ENCODE measurements at places on chromosomes 16 and 17.
A peak's percentile ranks its signal among the peaks of the same experiment; 100 is the strongest.

- peak; percentile 60 for DNase-seq
Observed at GRCh38 chr17:30300818-30301217, 9.1 kb upstream of the BLMH start.

- DNase-seq: no peak
Observed at GRCh38 chr16:986925-987582, 5.5 kb downstream of the SOX8 start.

DNA sequence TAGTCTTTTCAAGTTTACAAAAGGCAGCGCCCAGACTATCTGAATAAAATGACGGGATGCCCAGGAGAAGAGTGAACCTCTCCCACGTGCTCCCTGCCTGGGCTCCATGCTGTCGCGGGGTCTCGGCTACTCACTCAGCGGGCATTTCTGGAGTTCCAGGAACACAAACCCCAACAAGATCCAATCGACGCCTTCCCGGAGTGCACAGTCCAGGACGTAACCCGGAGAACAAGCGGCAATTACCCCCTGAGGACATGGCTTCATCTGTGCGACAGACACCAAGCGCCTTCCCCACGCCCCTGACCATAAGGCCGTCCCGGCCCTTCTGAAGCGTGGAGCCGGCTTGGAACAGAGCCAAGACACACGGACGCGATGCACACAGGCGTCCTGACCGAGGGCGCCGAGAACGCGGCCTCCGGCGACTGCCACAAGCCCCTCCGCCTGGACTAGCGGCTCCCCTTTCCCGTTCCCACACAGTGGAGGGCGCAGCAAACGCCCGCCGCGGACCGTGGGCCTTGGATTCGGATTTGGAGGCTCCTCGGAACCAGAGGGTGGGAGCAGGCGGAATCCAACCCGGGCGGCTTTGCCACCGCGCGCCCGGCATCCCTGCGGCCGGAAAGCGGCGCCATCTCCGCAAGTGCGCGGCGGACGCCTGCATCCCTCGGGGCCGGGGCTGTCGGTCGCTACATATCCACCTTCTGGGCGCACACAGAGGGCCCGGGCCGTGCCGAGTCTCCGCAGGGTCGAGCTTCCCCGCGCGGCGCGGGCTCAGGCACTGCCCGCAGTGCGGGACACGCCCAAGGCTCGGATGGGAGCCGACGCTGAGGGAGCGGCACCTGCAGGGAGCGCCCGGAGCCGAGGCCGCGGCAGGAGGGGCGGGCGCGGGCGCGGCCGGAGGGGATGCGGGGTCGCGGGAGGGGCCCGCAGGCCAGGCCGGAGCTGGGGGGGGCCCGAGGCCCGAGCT is 725 bp downstream of the ABCA3 start:
- peak; percentile 9 for DNase-seq

- no peak for DNase-seq
Observed at GRCh38 chr16:84999857-85000480, 11.4 kb downstream of the ZDHHC7 start.

GRCh38 chr17:61251939-61252865 is 147.4 kb upstream of the TBX2 start:
- DNase-seq: peak; percentile 29

- no peak for DNase-seq
Observed at GRCh38 chr16:17362183-17362582, 108.6 kb downstream of the XYLT1 start.

DNA sequence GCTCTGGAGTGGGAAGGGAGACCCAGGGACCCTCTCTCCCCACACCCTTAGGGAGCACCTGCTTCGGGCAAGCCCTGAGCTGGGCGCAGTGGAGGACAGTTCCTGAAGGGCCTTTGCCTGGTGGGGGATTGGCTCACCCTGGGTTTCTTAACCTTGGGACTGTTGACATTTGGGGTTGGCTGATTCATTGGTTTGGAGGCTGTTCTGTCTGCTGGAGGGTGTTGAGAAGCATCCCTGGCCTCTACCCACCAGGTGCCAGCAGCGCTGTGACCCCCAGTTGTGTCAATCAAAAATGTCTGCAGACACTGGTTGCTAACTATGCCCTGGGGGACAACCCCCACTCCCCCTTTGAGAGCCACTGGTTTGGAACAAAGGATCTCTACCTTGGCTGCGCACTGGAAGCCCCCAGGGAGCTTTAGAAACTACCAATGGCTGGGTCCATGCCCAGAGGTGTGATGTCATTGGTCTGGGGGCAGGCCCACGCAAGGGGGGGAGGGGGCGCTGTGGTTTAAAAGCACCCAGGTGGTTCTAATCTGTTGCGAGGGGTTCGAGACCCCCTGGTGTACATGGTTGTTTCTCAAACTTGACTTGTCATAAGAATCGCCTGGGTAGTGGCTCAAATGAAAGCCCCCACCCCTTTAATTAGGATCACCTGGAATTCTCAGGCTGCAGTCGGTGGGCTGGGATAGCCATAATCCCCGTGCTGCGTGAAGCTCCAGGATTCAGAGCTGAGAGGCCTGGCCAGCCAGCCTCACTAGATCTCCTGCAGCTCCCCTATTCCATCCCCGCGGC is 151.9 kb upstream of the GSE1 start:
- DNase-seq: peak; percentile 23

DNA sequence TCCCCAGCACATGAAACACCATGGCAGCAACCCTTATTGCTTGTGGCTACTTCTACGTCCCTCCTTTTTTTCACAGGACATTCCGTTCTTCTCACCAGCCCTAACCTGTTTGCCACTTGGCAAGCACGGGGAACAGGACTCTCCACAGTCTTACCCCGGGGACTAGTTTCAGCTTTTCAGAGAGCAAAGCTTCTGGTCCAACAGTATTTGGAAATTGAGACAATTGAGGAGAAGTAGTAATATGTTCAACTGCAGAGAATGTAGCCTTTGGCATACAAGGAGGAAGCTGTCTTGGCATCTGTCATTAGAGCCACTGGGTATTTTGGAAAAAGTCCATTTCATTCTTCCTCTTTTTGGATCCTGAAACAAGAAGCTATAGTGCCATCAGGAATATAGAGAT is 65.7 kb downstream of the MAP2K6 start:
- DNase-seq: peak; percentile 79

- DNase-seq: no peak
Observed at GRCh38 chr17:19799796-19800195, 51.7 kb upstream of the ALDH3A1 start.

DNA sequence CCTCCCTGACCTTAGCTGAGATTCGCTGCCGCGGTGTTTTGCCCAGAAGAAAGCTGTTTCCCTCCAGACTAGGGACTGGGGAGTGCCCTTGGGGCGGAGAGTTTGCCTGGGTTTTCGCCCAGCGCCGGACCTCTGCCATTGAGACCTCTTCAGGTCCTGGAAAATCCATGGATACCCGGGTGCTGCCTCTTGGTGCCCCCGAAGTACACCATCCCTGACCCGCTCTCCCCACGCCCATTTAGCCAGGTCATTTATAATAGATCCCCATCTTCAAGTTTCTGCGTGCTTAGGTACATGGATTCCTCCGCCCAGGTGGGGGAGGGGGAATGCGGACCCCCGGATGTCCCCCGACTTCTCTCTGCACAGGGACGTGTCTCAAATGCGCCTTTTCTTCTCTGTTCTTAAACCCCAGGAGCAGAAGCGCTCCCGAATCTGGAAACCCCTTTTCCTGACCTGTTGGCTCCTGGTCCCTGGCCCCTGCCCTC is 15.0 kb upstream of the CBX8 start:
- DNase-seq: no peak

DNA sequence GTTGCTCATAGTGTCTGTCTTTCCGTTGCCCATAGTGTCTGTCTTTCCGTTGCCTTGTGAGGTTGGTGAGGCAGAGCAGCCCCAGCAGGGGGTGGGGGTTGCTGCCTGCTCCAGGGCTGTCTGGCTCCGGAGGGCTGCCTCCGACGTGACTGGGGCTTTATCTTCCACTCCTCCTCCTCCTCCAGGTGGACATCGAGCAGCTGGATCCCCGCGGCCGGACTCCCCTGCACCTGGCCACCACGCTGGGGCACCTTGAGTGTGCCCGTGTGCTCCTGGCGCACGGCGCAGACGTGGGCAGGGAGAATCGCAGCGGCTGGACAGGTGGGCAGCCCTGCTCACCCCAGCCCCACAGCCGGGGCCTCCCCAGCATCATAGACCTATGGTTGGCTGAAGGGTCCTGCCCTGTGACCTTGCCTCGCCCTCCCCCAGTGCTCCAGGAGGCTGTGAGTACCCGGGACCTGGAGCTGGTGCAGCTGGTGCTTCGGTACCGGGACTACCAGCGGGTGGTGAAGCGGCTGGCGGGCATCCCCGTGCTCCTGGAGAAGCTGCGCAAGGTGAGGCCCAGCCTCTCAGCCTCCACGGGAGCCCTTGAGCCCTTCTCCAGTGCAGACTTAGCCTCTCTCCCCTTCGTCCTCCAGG is 14.7 kb downstream of the ANKRD13B start:
- DNase-seq: no peak

- no peak for DNase-seq
Observed at GRCh38 chr16:5451641-5452040, 354.0 kb upstream of the EEF2KMT start.

DNA sequence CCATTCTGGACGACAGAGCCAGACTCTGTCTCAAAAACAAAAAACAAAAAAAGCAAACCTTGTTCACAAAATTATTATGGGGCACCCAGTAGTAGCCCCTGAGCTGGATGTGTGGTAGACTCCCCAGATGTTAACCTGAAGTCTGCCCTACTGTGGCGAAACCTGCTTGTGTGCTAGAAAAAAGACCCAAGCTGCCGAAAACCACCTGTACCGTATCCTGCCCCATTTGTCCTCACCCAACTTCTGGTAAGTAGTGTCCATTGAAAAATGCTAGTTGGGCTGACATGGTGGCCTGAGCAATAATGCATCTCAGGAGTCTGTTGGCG is 9.1 kb downstream of the RMI2 start:
- no peak for DNase-seq

DNA sequence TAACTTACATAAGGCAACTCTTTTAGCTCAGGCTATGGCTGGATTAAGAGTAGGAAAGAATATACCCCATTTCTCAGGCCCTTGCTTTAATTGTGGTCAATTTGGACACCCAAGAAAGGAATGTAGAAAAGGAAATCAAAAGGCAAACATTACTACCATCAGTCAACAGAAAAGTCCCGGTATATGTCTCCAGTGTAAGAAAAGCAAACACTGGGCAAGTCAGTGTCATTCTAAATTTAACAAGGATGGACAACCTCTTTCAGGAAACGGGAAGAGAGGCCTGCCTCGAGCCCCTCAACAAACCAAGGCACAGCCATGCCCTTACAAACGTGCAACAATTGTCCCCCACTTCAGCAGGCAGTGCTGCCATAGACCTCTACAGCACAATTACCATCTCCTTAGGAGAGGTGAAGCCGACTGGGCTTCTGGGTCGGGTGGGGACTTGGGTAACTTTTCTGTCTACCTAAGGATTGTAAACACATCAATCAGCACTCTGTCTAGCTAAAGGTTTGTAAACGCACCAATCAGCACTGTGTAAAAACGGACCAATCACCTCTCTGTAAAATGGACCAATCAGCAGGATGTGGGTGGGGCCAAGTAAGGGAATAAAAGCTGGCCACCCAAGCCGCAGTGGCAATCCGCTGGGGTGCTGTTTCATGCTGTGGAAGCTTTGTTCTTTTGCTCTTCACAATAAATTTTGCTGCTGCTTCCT is 12.4 kb downstream of the MRPL58 start:
- no peak for DNase-seq

DNA sequence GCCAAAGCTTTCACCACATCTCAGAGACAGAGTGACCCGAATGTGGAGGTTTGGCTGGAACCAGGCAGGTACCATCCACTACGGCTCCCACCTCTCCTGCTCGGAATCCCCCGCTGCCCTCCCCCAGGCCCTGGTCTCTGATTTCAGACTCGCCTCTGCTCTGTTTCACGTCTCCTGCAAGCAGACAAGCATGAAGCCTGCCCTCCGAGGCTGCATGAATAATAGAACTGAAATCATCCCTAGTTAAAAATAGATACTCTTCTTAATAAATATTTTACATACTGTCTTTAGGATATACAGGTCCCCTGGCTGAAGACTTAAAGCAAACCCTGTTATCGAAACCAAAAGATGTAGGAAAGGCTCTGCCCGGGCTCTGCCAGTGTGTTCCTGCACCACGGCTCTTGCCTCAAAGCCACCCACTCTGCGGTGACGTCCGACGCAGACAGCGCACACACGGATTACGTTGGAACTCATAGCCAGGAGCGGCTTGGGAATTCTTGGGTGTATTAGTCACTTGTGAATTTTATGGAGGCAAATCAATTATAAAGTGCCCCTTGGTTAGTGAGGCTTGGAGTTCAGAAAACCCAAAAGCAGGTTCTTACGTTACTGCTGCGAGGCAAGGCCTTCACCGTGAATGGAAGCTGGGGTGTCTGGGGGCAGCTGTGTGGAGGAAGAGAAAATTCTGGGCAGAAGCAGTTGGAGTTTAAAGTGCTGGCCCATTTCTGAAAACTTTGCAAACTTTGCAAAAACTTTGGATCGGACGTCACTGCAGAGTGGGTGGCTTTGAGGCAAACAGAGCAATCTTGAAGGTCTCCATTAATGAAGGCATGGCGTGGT is 25.6 kb upstream of the NPTX1 start:
- DNase-seq: no peak

GRCh38 chr17:27352448-27353032 is 58.6 kb downstream of the WSB1 start:
- DNase-seq: no peak

DNA sequence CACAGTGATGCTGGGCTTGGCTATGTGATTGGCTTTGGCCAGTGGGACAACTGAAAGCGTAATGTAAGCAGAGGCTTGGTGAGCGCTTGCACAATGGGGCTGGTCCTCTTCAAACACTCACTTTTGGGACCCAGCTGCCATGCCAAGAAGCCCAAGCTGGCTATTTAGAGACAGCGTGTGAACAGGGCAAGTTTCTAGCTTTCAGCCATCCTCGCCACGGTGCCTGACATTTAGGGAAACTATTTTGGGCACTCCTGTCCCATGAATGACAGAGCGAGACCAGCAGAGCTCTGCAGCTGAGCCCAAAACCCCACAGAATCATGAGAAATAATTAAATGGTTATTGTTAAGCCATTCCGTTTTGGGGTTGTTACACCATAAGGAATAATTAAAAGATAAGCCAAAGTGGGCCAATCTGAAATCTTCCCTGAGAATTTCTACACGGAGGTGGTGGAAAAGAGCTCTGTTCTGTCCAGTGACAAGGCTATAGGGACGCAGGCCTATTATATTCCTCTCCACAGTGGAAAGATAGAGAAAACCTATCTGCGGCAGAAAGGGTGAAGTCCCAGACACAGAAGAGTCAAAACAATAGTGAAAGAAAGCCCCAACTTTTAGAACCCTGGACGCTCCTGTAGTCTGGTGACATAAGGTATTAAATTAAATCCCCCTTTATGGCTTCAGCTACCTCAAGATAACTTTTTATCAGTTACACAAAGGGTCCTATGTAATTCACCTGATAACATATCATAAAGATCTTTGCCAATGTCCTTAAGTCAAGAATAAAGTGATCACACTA is 10.8 kb upstream of the RPRML start:
- no peak for DNase-seq

GRCh38 chr17:3735515-3735914 is 11.8 kb downstream of the HASPIN start:
- DNase-seq: no peak
